ENCODE measurements at places on chromosomes 2 and 18.
A peak's percentile ranks its signal among the peaks of the same experiment; 100 is the strongest.

DNA sequence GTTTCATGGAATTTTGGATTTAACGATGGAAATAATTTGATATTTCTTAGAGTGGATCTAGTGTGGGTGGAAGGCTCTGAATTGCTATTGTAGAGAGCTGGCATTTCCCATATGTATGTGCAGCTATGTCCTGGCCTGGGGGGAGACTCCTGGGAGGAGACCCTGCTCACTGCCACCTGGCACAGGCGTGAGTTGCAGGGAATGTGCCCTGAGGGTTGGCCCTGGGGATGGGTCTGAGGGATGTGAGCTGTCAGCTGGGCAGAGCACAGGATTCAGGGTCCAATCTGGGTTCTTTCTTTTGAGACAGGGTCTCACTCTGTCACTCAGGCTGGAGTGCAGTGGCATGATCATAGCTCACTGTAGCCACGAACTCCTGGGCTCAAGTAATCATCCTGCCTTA, 120.2 kb downstream of the CLIP4 start:
- DNase-seq: no peak

- no peak for DNase-seq
Observed at GRCh38 chr2:79971807-79972206, 332.7 kb downstream of the LRRTM1 start.

DNA sequence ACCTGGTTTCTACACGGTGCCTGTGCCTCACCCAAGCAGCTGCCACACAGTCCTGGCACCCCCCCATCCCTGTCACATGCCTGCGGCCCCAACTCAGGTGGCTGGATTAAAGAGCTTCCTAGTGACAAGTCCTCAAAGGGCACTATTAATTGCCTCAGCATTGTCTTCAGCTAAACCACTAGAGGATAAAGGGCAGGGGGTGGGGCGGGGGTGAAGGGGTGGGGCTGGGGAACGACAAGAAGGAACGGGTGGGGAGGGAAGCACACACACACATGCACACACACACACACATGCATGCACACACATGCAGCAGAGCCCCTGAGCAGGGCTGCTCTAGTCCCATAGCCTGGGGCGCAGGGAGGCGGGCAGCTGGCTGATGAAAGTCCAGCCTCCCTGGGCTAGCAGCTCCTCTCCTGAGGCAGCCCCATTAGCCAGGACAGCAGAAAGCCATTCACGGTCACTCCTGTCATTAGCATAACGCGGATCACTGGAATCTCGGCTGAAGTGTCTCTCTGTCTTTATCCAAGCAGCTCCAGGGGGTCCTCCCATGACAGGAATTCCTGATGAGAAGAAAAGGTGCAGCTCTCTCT, 7.4 kb upstream of the TEX261 start:
- no peak for DNase-seq

- DNase-seq: no peak
Observed at GRCh38 chr2:73279852-73280251, 4.4 kb downstream of the FBXO41 start.

- no peak for DNase-seq
Observed at GRCh38 chr2:3223080-3223923, 154.3 kb downstream of the EIPR1 start.

- no peak for DNase-seq
Observed at GRCh38 chr18:22841840-22842239, 91.3 kb upstream of the RBBP8 start.

DNA sequence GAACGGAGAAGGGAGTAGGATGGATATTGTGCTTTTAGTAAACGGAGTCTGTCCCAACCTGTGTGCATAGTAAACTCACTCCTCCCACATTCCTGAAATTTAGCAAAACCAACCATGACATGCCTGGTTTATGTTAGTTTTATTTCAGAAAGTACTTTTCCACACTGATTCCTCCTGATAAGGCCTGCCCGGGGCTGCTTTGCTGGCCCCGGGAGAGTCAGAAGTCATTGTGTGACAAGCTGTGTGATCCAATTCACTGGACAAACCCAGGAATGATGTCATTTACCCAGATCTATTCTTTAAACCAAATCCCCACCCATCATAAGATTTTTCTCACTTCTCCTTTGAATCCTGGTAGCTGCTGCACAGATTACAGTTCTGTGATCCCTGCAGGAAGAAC, 109.0 kb downstream of the SETBP1 start:
- DNase-seq: no peak

GRCh38 chr18:13414521-13414920, 196.0 kb downstream of the LDLRAD4 start:
- no peak for DNase-seq

- DNase-seq: no peak
Observed at GRCh38 chr18:23057096-23057495, 78.2 kb upstream of the CABLES1 start.

GRCh38 chr18:58336605-58337004, 292.3 kb downstream of the ALPK2 start:
- no peak for DNase-seq

DNA sequence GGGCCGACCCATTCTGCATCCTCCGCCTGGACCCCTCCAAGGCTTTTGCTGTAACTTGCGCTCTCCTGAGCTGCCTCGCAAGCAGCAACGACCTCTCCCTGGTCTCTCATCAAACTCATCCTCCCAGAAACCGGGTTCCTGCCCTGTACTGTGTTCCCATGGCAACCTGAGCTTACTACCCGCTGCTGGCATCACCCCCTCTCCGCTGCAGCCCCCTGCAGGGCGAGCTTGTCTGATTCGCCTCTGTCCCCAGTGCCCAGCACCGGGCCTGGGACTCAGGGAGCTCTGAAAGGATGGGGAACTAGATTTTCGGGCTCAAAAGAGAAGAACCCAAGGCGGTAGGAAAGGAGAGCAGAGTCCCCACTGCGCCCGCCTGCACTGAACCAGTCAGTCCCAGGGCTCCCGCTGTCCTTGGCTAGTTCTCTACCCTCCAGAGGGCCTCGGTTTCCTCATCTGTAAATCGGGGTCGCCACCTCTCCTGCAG, 463 bp downstream of the HS1BP3 start:
- DNase-seq: peak; percentile 36

DNA sequence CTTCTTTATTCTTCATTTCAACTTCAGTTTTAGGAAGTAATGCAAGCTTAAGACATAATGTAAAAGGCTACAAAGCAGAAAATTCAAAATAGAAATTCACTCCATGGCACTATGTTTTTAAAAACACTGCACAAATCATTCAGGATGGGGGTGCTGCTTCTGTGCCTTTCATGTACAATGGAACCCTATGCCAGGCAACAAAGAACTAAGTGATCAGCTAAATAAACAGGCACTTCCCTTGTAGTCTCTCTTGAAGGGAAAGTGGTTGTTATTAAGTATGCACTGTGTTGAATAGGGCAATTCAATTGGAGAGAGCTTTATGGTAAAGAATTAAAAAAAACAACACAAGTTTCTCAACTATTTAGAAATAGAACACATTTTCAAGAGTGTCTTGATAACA, 10.9 kb upstream of the ERBB4 start:
- no peak for DNase-seq

DNA sequence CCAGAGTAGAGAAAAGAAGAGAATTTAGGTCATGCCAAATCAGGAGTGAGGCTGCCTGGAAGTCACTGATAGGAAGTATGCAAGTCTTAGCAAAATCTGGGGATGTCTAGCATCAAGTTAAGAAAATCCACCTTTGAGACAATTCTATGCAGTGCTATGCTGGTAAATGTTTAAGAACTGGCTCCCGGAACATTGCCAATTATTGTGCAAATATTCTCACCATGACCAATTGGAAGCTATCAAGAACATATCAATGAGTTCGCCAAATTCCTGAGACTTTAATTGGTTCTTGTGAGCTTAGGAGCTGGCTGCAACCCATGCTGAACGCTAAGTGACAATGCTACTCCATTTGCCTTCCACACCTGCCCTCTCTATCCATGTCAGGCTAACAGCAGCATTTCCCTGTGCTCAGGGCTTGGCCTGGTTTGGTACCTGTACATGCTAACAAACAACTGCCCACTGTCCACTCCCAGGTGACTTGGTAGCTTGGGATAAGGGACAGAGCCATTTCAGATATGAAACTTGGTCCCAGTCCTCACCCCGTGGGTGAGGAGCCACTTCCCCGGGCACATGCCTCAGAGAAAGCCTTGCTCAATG, 172.9 kb upstream of the KLHL29 start:
- no peak for DNase-seq

DNA sequence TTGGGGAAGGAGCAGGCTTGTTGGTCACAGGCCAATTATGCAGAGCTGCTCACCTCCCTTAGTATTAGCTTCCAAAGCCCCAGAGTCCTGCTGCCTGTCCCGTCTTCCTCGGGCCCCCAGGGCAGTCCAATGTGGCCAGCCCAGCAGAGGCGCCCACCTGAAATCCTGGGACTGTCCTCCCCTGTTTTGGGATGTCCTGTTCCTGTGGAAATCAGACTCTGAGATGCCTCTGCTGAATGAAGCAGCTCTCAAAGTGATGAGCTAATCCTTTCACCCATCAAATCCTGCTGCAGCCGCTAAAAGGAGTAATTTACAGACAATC, 105.3 kb downstream of the CABLES1 start:
- no peak for DNase-seq

- DNase-seq: no peak
Observed at GRCh38 chr2:84999553-84999955, 28.6 kb downstream of the KCMF1 start.

GRCh38 chr18:47404845-47405244, 153.4 kb upstream of the SKOR2 start:
- no peak for DNase-seq

GRCh38 chr18:76408480-76409067, 86.5 kb downstream of the ZNF516 start:
- DNase-seq: no peak

- DNase-seq: no peak
Observed at GRCh38 chr2:157420771-157421323, 23.0 kb downstream of the CYTIP start.

- DNase-seq: no peak
Observed at GRCh38 chr18:10376731-10377130, 77.7 kb upstream of the APCDD1 start.

- no peak for DNase-seq
Observed at GRCh38 chr18:25055076-25055475, 296.9 kb downstream of the ZNF521 start.

DNA sequence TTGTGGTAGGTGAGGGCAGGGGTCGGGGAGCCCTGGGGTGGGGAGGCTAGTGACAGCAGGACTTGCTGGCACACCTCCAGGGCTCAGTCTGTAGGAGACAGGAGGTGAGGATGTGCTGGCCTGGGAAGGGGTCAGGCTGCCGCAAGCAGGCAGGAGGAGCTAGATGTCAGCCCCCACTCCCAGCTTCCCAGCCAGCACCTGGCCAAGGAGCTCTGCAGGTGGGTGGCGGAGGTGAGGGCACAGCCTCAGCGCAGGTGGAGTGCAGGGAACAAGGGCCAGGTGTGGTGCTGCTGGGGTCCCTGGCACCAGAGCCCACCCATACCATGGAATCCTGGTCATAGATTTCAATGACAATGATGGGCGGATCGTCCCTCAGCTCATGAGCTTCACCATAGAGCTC, 2.9 kb downstream of the OTOF start:
- no peak for DNase-seq

DNA sequence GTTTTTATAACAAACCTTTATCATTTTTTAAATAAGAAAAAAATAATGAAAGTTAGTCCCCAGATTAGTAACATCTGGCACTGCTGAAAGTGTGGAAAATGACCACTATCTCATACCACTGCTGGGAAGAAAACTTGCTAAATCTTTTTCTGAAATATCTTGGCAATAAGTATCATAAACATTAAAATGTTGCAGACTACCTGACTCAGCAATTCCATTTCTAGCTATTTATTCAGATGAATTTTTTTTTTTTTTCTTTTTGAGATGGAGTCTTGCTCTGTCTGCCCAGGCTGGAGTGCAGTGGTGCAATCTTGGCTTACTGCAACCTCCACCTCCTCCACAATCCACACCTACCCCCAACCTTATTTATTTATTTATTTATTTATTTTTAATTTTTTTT, 35.3 kb upstream of the SOS1 start:
- no peak for DNase-seq

- DNase-seq: no peak
Observed at GRCh38 chr18:24019641-24020331, 5.2 kb downstream of the TTC39C start.

GRCh38 chr2:44429034-44429433, 67.3 kb downstream of the CAMKMT start:
- no peak for DNase-seq

DNA sequence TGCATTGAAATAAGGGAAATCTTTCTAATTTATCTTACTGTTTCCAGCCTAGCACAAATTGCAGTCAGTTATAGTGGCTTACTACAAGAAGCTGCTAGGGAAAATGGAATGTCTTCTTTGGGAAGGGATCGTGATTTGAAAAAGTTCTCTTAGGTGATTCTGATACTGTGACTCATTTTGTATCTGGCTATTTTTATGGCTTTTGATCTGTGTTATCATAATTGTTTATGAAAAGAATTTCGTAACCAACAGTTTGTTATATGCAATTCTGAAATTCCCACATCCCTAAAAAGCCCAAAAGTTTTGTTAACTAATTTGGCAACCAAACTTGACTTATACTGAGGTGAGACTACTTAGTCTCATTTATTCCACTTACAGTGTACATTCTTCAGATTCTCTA, 12.4 kb downstream of the PTPN4 start:
- no peak for DNase-seq

DNA sequence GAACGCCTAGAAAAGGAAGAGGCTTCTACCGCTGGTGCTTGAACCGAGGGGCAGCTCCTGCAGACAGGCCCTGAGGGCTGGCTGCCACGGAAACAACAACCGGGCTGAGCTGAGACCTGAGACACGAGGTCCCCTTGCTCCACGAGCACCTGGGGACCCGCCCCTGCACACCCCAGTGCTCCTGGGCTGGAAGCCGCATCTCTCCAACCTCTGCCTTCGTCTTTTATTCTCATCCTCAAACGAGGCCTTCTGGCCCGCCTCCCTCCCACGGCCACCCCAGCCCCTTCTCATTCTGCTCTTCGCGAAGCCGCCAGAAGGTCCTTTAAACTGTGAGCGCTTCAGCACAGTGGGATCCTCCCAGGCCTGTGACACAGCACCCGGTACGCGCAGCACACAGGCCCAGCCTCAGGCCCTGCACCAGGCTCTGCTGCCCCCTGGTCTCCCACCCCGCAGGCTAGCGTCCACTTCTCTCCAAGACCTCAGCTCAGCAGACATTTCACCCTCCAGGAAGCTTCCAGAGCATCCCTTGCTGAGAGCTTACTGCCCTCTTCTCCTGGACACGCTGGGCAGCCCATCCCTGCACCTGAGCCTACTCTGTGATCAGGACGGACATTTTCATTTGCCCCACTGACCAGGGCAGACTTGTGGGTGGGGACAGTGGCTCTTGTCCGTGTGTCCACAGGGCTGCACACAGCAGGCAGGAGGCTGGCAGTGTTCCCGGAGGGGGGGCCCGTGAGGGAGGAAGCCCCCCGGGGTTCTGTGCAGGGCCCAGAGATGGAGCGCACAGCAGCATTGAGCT, 149.7 kb downstream of the PXDN start:
- no peak for DNase-seq

GRCh38 chr2:64799592-64800252, 146.0 kb upstream of the SERTAD2 start:
- no peak for DNase-seq

Measured in effector CD8-positive, alpha-beta T cell (primary cell).